ENCODE measurements at places on chromosomes 1 and 21. TPM values are rescaled to one million over a fixed set of nuclear protein-coding genes. Genes with fewer than 3 reads are reported as not detected.

SYDE2 gene
- 3.3 TPM for total RNA-seq

- peaks cover 11% of the 10 kb centered on the region for H3K4me1 ChIP-seq
- no peak overlapping the region for H3K27ac ChIP-seq
- no peak for DNase-seq
- no peak overlapping the region for H3K4me3 ChIP-seq
- H3K27me3 ChIP-seq: no peaks in the 10 kb centered on the region
These were observed 53.2 kb upstream of the MRPS6 start for GRCh38 chr21:34020005-34020847.

- H3K4me1 ChIP-seq: peaks cover 26% of the 10 kb centered on the region
- H3K4me3 ChIP-seq: no peak overlapping the region
- H3K36me3 ChIP-seq: no peaks in the 10 kb centered on the region
- no peak overlapping the region for H3K27ac ChIP-seq
- peaks cover 65% of the 10 kb centered on the region for H3K27me3 ChIP-seq
These were observed 3.4 kb downstream of the TAL1 start for GRCh38 chr1:47228644-47229030.

GRCh38 chr1:23194119-23194984 lies 22.9 kb downstream of the HTR1D start:
- H3K4me3 ChIP-seq: no peak overlapping the region
- H3K36me3 ChIP-seq: no peaks in the 10 kb centered on the region
- no peak for DNase-seq
- H3K27ac ChIP-seq: no peak overlapping the region

- H3K27me3 ChIP-seq: peaks cover 5% of the 10 kb centered on the region
- DNase-seq: peak; percentile 62
- H3K36me3 ChIP-seq: no peaks in the 10 kb centered on the region
These were observed 96.0 kb upstream of the DUSP10 start for GRCh38 chr1:221837896-221838295.

DNA sequence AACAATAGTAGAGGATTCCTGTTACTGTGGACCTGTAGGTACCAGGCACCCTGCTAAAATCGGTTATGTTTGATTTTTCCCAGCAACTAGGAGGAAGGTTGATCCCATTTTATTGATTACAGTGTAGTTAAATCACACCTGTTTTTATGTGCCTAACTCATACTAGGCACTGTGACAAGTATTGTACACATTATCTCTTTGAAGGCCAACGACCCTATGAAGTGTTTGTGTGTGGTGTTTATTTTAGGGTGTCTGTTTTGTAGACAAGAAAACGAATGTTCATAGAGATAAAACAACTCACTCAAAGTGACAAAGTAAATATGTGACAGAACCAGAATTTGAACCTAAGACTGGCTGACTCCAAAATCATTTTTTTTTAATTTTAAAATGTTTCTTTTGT lies 49.5 kb downstream of the FGGY start:
- no peaks in the 10 kb centered on the region for H3K27me3 ChIP-seq
- H3K4me1 ChIP-seq: no peaks in the 10 kb centered on the region
- H3K27ac ChIP-seq: no peak overlapping the region
- H3K4me3 ChIP-seq: no peak overlapping the region
